Upper lobe of left lung (tissue), 6 donors: ENCODE measurements at places on chromosomes 13 and 19. TPM values are rescaled to one million over a fixed set of nuclear protein-coding genes. Genes with fewer than 3 reads are reported as not detected.

- H3K27ac ChIP-seq, result no peak overlapping the region
- H3K36me3 ChIP-seq, result no peaks in the 10 kb centered on the region
- no peak for DNase-seq
- no peaks in the 10 kb centered on the region for H3K27me3 ChIP-seq
Measured at GRCh38 chr19:51294977-51295375, 16.5 kb upstream of the IGLON5 start.

GRCh38 chr19:13039211-13039789 lies 44.0 kb downstream of the NFIX start:
- H3K27me3 ChIP-seq, result no peaks in the 10 kb centered on the region
- H3K36me3 ChIP-seq, result no peaks in the 10 kb centered on the region
- peak overlapping the region; percentile 68 for H3K27ac ChIP-seq
- peaks cover 93% of the 10 kb centered on the region for H3K4me1 ChIP-seq
- H3K4me3 ChIP-seq, result no peak overlapping the region
- DNase-seq, result no peak

DNA sequence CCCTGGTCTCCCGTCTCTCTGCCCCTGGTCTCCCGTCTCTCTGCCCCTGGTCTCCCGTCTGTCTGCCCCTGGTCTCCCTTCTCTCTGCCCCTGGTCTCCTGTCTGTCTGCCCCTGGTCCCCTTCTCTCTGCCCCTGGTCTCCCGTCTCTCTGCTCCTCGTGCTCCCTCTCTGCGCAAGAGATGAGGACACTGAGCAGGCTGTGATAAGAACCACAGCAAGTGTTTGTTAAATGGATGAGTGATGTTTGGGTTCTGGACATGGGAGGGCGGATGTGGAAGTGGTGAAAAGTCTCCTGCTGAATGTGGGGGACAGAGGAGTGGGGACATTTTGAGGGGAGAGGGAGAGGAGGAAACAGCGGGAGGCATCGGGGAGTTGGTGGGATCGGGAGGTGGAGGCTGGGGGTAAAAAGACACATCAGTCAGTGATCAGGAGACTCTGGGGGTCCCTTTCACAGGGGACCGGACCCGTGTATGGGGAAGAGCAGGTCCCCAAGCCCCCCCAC lies 8.0 kb downstream of the NPAS1 start:
- no peak overlapping the region for H3K4me3 ChIP-seq
- H3K27ac ChIP-seq, result no peak overlapping the region
- H3K36me3 ChIP-seq, result no peaks in the 10 kb centered on the region

DNA sequence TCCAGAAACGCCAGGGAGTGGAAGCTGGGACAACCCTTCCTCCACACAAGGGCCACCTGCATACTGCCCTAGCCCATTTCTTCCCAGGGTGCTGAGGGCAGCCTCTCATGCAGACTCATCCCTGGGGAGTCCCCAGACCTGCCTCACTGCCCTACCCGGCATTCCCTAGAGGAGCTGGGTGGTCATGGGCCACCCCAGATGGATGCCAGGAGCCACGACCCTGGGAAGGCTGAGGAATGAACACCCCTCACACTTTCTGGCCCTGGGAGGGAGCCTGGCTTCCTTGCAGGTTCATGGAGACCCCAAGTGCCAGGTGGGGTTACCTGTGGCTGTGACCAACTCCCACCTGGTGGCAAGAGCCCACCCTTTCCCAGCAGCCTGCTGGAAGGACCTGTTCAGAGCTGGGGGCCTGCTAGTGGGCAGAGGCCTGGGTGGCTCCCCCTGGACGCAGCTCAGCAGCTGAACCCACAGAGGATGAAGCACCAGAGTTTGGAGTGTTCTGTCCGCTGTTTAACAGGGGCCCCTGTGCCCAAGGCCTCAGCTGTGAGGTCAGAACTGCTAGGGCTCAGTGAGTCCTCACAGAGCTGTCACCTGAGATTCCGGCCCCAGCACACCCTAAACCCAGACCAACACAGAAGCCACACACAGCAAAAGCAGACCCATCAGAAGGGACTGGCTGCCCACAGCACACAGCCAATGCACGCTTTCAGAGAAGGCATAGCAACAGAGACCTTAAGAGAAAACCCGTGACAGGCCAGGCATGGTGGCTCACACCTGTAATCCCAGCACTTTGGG lies 6.6 kb downstream of the ACP4 start:
- DNase-seq, result no peak
- no peak overlapping the region for H3K4me3 ChIP-seq
- H3K27me3 ChIP-seq, result no peaks in the 10 kb centered on the region
- H3K27ac ChIP-seq, result no peak overlapping the region
- H3K4me1 ChIP-seq, result no peaks in the 10 kb centered on the region

DNA sequence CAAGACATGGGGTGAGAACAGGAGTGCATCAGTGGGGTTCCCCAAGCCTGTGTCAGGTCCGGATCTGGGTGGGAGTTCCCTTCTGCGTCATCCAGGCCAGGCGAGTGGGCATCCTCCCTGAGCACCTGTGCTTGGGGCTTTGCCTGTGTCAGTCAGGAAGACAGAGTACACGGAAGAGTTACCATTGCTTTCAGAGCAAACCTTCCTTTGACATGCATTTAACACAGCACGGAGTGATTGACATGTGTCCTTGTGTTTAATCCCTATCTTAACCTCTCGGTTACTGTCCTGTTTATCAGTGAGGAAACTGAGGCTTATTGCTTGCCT lies 47.6 kb downstream of the CAPN12 start:
- no peak for DNase-seq
- H3K27me3 ChIP-seq, result no peaks in the 10 kb centered on the region
- H3K36me3 ChIP-seq, result peaks cover 23% of the 10 kb centered on the region
- peak overlapping the region; percentile 93 for H3K27ac ChIP-seq
- peaks cover 95% of the 10 kb centered on the region for H3K4me1 ChIP-seq

DNA sequence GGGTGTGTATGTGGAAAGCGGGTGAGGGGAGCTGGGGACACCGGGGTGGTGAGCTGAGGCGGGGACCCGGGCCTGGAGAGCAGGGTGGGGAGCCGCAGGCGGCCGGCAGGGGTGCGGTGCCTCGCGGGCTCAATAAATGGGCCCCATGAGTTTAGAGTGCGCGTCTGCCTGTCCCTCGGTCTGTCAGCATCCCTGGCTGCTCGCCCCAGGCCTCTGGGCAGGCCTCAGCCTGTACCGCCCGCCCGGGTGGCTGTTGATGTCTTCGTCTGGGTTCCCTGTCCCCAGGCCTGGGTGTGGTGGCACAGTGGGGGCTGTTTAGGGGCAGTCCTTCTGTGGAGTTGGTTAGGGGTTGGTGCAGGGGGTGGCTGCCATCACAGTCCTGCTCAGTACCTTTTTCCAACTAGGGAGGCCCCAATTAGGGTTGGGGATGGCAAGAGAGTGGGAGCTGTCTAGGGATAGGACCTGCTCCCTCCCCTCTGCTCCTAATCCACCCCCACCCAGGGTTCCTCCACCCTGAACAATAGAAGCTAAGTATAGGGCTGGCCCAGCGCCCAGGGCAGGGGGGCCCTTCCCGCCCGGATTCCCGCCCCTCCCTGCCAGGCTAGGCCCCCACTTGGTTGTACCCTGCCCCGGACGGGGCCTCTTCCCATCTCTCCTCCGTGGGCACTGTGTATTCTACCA lies 12.2 kb downstream of the CIC start:
- H3K27ac ChIP-seq, result peak overlapping the region; percentile 99
- H3K36me3 ChIP-seq, result peaks cover 5% of the 10 kb centered on the region
- H3K4me1 ChIP-seq, result peaks cover 91% of the 10 kb centered on the region
- no peak for DNase-seq
- no peaks in the 10 kb centered on the region for H3K27me3 ChIP-seq

- peaks cover 84% of the 10 kb centered on the region for H3K4me1 ChIP-seq
- no peak overlapping the region for H3K4me3 ChIP-seq
- H3K27ac ChIP-seq, result peak overlapping the region; percentile 39
- DNase-seq, result no peak
Measured at GRCh38 chr19:15324791-15325519, 7.4 kb downstream of the BRD4 start.

DNA sequence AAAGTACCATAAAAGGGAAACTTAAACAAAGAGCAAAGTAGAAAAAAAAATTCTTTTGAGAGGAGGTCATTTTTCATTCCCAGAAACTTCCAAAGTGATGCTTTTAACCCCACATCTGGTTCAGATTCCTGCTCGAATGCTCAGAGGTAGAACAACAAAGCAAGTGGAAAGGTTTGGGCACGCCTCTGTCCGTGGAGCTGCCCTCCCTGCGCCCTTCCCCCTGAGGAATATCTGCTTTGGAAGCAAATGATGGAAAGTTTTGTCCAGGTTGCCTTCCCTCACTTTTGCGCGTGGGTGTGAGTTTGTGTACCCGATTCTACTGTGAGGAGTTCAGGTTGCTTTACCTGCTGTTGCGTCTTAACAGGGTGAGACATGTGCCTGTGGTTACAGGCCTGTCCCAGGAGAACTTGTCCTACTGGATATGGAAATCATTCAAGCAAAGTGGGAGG lies 110.2 kb downstream of the KLF5 start:
- no peaks in the 10 kb centered on the region for H3K4me1 ChIP-seq
- no peak overlapping the region for H3K27ac ChIP-seq
- no peak for DNase-seq
- H3K4me3 ChIP-seq, result no peak overlapping the region
- H3K36me3 ChIP-seq, result no peaks in the 10 kb centered on the region

GRCh38 chr13:110471833-110472162 lies 89.7 kb downstream of the RAB20 start:
- H3K27ac ChIP-seq, result peak overlapping the region; percentile 35
- peak; percentile 79 for DNase-seq
- peaks cover 17% of the 10 kb centered on the region for H3K4me1 ChIP-seq
- H3K4me3 ChIP-seq, result no peak overlapping the region
- H3K27me3 ChIP-seq, result no peaks in the 10 kb centered on the region

DNA sequence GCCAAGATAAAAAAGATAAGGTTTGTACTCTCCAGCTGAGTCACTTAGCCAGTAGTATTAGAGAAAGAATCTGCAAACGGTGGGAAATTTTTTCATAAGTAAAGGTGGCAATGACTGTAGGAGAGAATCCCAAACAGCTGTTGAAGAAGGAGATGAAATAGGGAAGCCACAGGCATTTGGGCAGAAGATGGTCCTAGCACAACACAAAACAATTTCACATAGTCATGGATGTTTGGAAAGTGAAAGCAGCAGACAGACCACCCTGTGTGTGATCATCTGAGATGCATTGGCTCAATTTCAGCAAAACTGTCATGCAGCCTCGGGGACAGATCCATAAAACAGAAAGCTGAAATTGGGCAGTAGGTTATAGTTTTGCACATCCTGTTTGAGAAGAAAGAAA lies 2832.4 kb downstream of the PCDH9 start:
- H3K27ac ChIP-seq, result no peak overlapping the region
- no peaks in the 10 kb centered on the region for H3K4me1 ChIP-seq
- no peak for DNase-seq
- H3K27me3 ChIP-seq, result no peaks in the 10 kb centered on the region

- H3K27me3 ChIP-seq, result no peaks in the 10 kb centered on the region
- H3K4me3 ChIP-seq, result no peak overlapping the region
- DNase-seq, result peak; percentile 15
- no peaks in the 10 kb centered on the region for H3K36me3 ChIP-seq
- no peaks in the 10 kb centered on the region for H3K4me1 ChIP-seq
Measured at GRCh38 chr19:30074741-30075715, 133.0 kb downstream of the URI1 start.

DNA sequence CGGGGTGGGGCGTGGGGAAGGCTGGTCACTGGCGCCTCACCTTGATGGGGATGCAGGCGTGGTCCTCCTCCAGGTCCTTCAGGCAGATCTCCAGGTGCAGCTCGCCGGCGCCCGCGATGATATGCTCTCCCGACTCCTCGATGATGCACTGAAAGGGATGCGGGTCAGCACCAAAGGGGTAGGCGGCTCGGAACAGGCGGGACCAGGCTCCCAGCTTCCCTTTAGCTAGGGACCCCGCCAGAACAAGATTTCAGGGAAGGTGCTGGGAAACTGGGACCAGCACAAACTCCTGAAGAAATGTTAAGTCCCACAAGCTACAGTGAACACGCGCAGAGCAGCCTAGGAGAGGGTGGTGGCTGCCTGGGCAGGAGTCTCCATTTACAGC lies 6.0 kb downstream of the EEF2 start:
- H3K4me3 ChIP-seq, result no peak overlapping the region
- DNase-seq, result no peak
- H3K27ac ChIP-seq, result no peak overlapping the region
- H3K36me3 ChIP-seq, result peaks cover 93% of the 10 kb centered on the region
- peaks cover 13% of the 10 kb centered on the region for H3K4me1 ChIP-seq
- no peaks in the 10 kb centered on the region for H3K27me3 ChIP-seq

DNA sequence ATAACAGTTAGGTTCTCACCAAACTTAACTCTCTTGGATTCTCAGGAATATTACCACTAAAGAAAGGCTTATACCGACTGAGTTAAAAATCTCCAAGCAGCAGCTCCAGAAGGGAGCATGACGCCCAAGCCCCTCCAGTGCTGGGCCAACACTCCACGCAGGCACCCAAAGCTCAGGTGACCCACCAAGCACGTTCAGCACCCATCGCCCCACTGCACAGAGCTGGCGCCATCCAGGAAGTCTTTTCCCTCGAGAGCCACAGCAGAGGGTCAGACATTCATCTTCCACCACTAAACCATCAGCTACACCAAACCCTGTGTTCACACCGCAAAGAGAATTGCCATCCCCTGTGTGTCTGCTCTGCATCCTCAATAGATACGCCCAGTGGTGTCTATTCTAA lies 65.7 kb downstream of the SOX1 start:
- no peaks in the 10 kb centered on the region for H3K36me3 ChIP-seq
- no peak overlapping the region for H3K4me3 ChIP-seq
- peaks cover 5% of the 10 kb centered on the region for H3K4me1 ChIP-seq
- H3K27ac ChIP-seq, result no peak overlapping the region

- H3K36me3 ChIP-seq, result no peaks in the 10 kb centered on the region
- H3K27ac ChIP-seq, result no peak overlapping the region
- H3K4me1 ChIP-seq, result no peaks in the 10 kb centered on the region
- no peak overlapping the region for H3K4me3 ChIP-seq
- no peak for DNase-seq
- H3K27me3 ChIP-seq, result no peaks in the 10 kb centered on the region
Measured at GRCh38 chr13:69324090-69324886, 783.3 kb upstream of the ATXN8OS start.

TSSK6 gene
- 4.0 TPM for total RNA-seq

RAB3A gene
- total RNA-seq, result 3.8 TPM
